Activated CD8-positive, alpha-beta T cell treated with anti-CD3 and anti-CD28 coated beads for 36 hours (primary cell): ENCODE measurements at places on chromosomes 3 and 15. TPM values are rescaled to one million over a fixed set of nuclear protein-coding genes. Genes with fewer than 3 reads are reported as not detected.

DNA sequence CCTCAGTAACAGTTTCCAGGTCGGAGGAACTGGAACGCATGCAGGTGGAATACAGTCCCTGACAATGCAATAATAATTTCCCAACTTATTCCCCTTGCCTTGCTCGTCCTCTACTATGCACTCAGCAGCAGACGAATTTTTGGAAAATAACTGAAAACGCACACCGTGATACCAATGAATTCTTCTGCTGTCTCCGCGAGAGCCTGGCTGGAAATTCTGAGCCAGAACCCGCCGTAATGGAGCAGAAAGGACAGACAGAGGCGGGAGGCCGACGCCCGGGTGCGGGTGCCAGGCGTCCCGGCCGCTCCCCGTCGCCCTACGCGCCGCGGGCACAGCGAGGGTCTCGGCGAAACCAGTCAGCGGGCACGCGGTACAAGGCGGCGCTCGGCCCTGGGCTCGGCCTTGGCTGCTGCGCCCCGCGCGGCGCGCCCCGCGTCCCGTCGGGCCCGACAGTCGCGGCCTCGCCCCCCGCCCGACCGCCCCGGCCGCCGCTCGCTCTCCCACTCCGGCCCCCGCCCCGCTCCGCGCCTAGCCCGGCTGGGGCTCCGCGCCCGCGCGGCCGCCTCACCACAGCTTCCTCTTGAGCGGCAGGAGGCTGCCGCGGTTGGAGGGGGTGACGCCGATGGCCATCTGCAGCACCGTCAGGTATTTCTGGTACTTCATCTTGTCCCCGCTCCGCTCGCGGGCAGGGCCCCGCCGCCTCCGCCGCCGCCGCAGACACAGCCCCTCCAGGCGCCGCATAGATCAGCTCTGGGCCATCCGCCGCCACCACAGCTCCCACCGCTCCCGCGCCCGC is 114.5 kb upstream of the GOLGA8J start:
- no peak overlapping the region for H3K4me3 ChIP-seq
- DNase-seq: no peak
- H3K27me3 ChIP-seq: peaks cover 49% of the 10 kb centered on the region
- H3K4me1 ChIP-seq: peaks cover 2% of the 10 kb centered on the region
- no peaks in the 10 kb centered on the region for H3K36me3 ChIP-seq
- no peak overlapping the region for H3K27ac ChIP-seq

- H3K4me3 ChIP-seq: no peak overlapping the region
- no peak overlapping the region for H3K27ac ChIP-seq
- peaks cover 2% of the 10 kb centered on the region for H3K27me3 ChIP-seq
- no peaks in the 10 kb centered on the region for H3K36me3 ChIP-seq
These were observed 262.1 kb downstream of the IL20RB start for GRCh38 chr3:137219801-137220445.

GRCh38 chr3:102374863-102375634 is 59.8 kb upstream of the ZPLD1 start:
- no peak for DNase-seq
- no peak overlapping the region for H3K27ac ChIP-seq
- no peak overlapping the region for H3K4me3 ChIP-seq

GRCh38 chr3:62577153-62577552 is 203.8 kb upstream of the FEZF2 start:
- DNase-seq: no peak
- H3K27me3 ChIP-seq: peaks cover 14% of the 10 kb centered on the region
- H3K27ac ChIP-seq: no peak overlapping the region
- H3K36me3 ChIP-seq: peaks cover 2% of the 10 kb centered on the region
- no peak overlapping the region for H3K4me3 ChIP-seq
- no peaks in the 10 kb centered on the region for H3K4me1 ChIP-seq

DNA sequence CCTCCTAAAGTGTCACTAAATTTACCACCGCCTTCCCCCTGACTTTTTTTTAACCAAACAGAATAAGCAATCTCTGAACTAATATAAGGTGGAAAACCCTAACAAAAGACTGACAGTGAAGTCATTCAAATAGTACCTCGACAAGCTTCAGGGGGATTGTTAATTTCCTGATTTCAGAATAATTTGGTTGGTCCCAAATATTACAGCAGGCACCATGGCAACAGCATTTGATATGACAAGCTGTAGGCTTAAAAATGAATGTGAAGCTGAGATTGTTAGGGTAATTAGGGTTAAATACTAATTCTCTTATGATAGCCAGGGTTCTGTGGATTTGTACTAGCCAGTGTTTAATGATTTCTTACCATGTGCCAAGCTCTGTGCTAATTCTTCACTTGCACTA is 63.5 kb upstream of the GOLGA8B start:
- H3K27ac ChIP-seq: no peak overlapping the region
- H3K4me1 ChIP-seq: no peaks in the 10 kb centered on the region
- H3K27me3 ChIP-seq: peaks cover 4% of the 10 kb centered on the region
- H3K4me3 ChIP-seq: no peak overlapping the region

DNA sequence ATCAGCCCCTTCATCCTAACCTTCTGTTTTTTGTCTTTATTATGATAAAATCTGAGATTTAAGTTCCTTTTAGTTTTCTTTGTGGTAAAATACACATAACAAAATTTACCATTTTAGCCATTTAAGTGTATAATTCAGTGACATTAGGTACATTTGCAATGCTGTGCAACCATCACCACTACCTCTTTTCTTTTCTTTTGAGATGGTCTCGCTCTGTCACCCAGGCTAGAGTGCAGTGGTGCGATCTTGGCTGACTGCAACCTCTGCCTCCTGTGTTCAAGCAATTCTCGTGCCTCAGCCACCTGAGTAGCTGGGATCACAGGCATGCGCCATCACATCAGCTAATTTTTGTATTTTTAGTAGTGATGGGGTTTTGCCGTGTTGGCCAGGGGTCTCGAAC is 6.2 kb upstream of the RAB11A start:
- H3K27ac ChIP-seq: no peak overlapping the region
- no peak for DNase-seq
- peaks cover 9% of the 10 kb centered on the region for H3K4me1 ChIP-seq
- H3K27me3 ChIP-seq: no peaks in the 10 kb centered on the region
- no peaks in the 10 kb centered on the region for H3K36me3 ChIP-seq

DNA sequence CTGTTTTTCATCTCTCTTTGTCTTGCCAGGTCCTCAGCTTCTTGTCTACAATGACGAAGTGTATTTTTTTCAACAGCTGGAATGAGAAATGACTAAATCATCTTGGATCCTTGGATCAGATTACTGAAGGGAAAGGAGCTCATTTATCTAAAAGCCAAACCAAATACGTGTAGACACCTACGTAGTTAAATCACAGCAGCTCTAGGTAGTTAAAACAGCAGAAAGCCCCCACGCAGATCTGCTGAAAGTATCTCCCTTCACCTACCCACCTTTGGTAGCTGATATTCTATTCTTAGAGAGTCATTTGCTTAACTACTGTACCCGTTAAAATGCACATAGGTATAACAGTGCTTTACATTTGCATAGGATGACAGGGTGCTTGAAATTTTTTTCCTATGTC is 105.5 kb upstream of the WNT5A start:
- no peaks in the 10 kb centered on the region for H3K27me3 ChIP-seq
- no peak overlapping the region for H3K27ac ChIP-seq
- no peak overlapping the region for H3K4me3 ChIP-seq
- H3K4me1 ChIP-seq: no peaks in the 10 kb centered on the region
- no peak for DNase-seq

DNA sequence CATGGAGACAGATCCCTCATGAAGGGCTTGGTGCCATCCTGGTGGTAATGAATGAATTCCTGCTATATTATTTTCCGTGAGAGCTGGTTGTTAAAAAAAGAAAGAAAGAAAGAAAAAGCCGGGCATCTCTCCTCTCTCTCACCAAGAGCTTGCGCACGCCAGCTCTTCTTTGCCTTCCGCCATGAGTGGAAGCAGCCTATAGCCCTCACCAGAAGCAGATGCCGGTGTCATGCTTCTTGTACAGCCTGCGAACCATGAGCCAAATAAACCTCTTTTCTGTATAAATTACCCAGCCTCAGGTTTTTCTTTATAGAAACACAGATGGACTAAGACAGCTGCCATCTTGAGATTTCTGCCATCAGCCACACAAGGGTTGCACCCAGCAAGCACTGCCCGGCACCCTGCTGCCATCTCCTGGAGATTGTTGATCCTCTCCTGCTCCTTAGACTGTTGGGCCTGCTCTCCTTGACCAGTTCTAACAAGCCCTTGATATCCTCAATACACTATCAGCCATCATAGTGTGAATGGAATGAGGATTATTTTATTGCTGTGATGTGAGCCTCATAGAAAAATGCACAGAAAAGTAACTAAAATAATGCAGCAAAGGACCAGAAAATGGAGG is 3.5 kb upstream of the AHSG start:
- no peak overlapping the region for H3K4me3 ChIP-seq
- peak; percentile 23 for DNase-seq
- no peak overlapping the region for H3K27ac ChIP-seq
- H3K27me3 ChIP-seq: peaks cover 8% of the 10 kb centered on the region
- no peaks in the 10 kb centered on the region for H3K36me3 ChIP-seq

DNA sequence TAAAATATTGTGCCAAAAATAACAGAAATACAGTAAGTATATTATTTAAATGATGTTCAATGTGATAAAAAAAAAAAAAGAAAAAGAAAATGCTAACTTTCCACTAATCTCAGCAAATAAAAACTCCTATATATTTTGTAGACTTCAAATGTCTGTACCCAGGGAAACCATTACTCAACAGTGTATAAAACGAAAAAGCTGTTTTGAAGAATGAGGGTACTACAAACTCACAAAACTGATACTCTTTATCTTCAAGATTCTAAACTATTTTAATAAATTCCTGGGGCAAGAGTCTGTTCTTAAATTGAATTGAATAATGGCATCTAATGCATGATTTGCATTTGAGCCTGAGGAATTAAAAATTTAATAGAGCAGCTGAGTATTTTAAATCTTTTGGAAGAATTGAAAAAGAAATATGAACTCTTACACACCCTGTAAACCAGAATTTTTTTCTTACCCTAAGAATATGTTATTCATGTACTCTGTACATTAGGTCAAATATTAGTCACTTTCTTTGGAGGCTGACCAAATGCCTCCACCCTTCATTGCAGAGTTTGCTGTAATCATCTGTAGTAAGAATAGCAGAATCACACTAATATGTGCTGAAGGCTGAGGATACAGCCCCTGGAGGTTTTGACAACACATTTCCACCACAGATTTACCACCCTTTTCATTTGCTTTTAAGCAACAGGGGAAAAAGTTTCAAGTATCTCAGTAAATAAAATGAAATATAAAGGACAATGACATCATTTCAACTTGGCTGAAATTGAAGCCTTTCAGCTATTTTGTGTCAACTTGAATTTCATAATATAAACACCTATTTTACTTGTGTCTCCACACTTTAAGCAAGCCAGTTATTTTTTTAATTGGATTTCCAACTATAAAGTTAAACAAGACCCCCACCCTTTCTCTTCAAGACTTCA is 79.7 kb downstream of the FBN1 start:
- H3K4me3 ChIP-seq: no peak overlapping the region
- no peak for DNase-seq
- H3K27me3 ChIP-seq: no peaks in the 10 kb centered on the region
- H3K36me3 ChIP-seq: no peaks in the 10 kb centered on the region
- H3K4me1 ChIP-seq: no peaks in the 10 kb centered on the region

DNA sequence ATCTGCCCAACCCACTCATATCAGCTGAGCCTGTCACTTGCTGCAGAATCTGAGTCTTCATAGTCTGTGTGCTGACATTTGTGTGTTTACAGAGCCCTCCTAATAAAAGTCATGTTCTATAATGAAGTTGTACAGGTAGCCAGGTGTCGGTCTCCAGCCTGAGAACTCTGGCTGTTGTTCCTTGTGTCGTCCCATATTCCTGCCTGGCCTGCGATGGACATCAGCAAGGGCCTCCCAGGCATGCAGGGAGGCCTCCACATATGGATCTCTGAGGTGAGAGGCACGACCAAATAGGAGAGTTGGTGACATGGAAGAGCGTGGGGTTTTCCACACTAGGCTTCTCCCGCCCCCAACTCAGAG is 2.9 kb downstream of the VILL start:
- H3K36me3 ChIP-seq: peaks cover 27% of the 10 kb centered on the region
- peak overlapping the region; percentile 95 for H3K27ac ChIP-seq
- peaks cover 39% of the 10 kb centered on the region for H3K4me1 ChIP-seq

DNA sequence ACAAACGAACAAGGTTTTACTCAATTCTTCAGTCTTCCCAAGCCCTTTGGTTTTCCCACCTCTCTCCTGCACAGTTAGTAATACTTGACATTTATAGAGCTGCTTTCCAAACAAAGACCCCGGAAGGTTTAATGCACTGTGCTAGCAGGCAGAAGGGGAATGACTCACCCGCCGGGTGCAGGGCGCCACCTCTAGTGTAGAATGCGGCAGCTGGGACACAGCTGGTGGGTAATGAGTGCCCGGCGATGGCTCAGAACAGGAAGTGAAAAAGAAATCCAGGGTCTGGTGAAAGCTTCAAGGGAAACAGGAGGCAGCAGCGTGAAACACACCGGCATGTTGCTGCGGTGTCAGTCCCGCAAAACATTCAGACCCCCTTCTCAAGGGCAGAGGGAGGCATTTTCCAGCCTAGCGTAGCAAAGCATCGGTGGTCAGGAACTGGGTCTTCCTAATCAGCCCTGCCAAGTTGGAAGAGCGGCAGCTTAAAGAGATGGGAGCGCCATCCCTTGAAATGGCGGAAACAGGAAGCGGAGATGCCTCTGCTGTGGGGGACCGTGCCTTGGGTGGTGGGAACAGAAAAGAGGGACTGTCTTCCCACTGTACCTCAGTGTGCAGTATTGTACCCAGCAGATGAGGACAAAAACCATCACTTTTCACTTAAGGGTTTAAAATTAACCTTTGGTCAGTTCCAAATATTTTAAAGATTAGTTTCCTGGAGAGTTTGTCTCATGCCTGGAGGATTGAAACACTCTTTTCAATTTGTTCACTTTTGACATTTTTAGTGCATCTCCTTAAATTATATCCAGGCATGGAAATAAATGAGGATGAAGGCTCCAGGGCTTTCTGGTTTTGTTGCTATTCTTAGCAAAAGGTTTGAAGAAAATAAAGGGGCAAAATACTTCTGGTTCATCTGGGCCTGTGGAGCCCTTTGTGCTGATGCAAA is 160.7 kb upstream of the MCTP2 start:
- peaks cover 8% of the 10 kb centered on the region for H3K27me3 ChIP-seq
- H3K36me3 ChIP-seq: no peaks in the 10 kb centered on the region
- H3K4me3 ChIP-seq: no peak overlapping the region
- peak; percentile 9 for DNase-seq

DNA sequence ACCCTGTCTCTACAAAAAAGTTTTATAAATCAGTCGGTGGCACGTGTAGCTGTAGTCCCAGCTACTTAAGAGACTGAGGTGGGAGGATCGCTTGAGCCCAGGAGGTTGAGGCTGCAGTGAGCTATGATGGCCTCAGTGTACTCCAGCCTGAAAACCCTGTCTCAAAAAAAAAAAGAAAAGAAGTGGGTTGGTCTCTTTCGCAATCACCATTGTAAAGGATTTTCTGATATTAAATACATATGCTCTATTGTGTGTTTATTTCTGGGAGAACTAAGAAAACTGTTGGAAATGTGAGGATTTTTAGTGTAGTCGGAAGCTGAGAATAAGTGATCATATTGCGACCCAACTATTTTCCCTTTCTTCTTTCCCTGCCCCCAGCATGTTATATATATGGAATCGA is 7.5 kb downstream of the ZNF710 start:
- H3K27me3 ChIP-seq: no peaks in the 10 kb centered on the region
- H3K27ac ChIP-seq: no peak overlapping the region
- DNase-seq: no peak

GRCh38 chr3:6799264-6799915 is 61.5 kb upstream of the GRM7 start:
- no peak overlapping the region for H3K27ac ChIP-seq
- no peaks in the 10 kb centered on the region for H3K36me3 ChIP-seq
- peak; percentile 33 for DNase-seq
- no peaks in the 10 kb centered on the region for H3K4me1 ChIP-seq
- no peaks in the 10 kb centered on the region for H3K27me3 ChIP-seq
- H3K4me3 ChIP-seq: no peak overlapping the region

CISH gene
- total RNA-seq: 308 TPM

B3GNT5 gene
- 26.1 TPM for total RNA-seq

SMCO1 gene
- total RNA-seq: not detected

TAGLN3 gene
- total RNA-seq: 1.2 TPM

CRABP1 gene
- total RNA-seq: 0.36 TPM

CELSR3 gene
- total RNA-seq: 17.8 TPM

CACNA2D3 gene
- not detected for total RNA-seq
